CD4-positive, alpha-beta T cell treated with Interferon alpha-2 for 1 hour (primary cell): ENCODE measurements at places on chromosomes 2 and 18.
A peak's percentile ranks its signal among the peaks of the same experiment; 100 is the strongest.

DNA sequence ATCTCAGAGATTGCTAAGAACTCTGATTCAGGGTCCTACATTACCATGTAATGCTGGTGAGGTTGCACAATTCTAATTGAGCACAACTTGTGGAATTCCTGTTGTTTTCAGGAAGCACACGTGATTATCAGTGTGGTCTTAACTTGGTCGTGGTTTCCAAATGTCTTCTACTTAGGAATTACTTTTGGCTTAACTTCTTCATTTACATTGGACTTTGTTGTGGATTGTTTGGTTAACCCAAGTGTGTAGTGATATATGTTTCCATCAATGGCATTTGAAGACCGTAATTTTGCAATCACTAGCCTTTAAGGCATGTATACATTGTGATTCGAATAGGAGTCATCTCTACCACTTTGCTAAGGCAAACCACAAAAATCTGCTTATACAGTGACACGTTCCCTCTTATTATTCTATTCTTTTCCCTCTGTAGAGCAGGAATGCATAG is 373.3 kb downstream of the IRS1 start:
- DNase-seq: no peak

GRCh38 chr2:200172521-200172920 is 134.0 kb upstream of the SPATS2L start:
- DNase-seq: no peak

GRCh38 chr2:28557389-28558131 is 61.7 kb downstream of the PLB1 start:
- DNase-seq: no peak

DNA sequence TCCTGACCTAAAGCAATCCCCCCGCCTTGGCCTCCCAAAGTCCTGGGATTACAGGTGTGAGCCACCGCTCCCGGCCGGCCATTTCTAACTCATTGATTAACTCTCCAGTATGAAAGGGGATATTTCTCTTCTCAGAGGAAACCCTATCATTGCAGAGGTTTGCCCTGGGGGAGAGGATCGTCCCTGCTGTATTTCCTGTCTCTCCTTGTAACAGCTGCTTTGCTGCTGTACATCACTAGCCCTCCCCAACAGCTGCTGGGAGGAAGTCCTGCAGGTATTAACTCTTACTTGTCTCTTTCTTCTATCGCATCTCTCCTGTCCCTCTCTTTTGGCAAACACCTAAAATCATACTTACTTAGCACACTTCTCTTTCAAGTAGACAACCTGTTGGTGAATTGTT is 219.0 kb upstream of the DSEL start:
- no peak for DNase-seq

- DNase-seq: no peak
Measured at GRCh38 chr18:53018791-53019190, 678.8 kb downstream of the DCC start.

- DNase-seq: no peak
Measured at GRCh38 chr2:24832073-24832461, 38.8 kb downstream of the CENPO start.

GRCh38 chr2:177074099-177074710 is 138.4 kb upstream of the HNRNPA3 start:
- no peak for DNase-seq

GRCh38 chr2:4965556-4966320 is 726.4 kb upstream of the SOX11 start:
- no peak for DNase-seq

GRCh38 chr18:33875029-33875565 is 297.1 kb downstream of the ASXL3 start:
- no peak for DNase-seq

DNA sequence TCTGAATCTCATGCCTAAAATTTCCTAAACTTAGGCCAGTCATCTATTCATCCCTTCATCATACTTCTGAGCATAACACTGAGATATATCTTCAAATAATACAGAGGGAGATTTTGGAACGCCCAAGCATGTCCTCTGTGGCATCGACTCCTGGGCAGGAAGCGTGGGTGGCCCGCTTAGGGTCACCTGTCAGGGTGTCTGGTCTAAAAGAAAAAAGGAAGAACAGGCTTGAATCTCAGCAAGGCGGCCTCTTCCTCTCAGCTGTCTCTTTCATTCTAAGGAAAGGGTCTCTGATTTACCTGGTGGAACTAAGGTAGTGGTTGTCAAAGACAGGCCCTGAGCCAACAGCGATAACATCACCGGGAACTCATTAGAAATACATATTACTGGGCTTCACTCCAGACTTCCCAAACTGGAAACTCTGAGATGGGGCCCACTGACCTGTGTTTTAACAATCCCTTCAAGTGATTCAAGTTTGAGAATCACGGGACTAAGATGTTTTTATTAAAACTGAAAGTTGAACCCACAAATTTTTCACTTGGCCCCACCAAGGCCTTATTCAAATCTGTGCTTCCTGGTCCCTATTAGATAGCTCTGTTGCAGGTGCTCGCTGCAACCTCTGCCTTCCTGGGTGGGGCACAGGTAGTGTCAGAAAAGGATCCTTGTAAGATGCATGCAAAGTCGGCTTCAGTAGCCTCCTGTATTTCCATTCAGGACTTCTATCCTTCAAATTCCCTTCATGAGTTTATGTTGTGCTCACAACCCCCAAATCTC is 162.3 kb upstream of the CCDC68 start:
- no peak for DNase-seq

- no peak for DNase-seq
Measured at GRCh38 chr2:174985614-174986013, 19.6 kb downstream of the CHN1 start.

GRCh38 chr2:218722419-218722818 is 11.8 kb downstream of the TTLL4 start:
- DNase-seq: no peak

DNA sequence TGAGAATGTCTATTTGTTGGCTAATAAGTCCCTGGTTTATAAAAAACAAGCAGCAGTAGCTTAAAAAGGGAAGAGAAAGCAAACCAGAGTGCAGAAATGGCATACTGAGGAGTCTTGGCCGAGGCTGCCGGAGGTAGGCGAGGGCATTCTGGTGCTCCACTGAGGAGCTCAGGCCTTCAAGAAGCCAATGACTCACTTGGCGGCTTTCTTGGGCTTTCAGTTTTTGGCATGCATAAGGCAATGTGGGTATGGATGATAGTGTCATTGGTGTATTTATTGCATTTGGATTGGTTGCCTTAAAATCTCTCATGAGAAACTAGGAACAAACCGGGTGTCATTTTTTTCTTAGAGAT is 119.6 kb upstream of the ARL5A start:
- DNase-seq: no peak

DNA sequence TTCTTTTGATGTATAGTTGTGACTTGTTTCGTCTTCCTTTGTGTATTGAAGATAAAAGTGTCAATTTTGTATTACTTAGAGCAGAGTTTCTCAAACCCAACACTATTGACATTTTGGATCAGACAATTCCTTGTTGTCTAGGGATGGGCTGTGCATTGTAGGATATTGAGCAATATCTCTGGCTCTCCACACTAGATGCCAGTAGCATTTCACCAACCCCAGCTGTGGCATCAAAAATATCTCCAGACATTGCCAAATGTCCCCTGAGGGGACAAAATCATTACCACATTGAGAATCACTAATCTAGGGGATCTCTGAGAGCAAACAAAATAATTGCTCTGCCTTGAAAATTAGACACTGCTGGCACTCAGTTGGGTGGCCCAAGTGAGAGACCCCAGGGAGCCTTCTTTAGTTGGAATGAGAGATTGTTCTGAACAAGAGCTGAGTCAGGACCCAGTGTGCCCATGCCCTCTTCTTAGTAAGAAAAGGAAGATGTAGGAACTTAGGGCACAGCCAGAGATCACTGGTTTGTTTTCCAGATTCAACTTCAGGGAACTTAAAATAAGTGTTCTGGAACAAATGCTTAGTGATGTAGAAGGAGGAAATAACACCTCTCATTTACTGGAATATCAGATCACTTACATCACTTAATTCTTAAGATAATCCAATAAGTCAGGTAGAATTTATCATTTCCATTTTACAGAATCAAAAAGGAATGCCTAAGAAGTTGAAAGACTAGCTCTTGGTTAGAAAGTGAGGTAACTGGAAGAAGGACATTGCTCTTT is 466.6 kb upstream of the TNP1 start:
- no peak for DNase-seq

DNA sequence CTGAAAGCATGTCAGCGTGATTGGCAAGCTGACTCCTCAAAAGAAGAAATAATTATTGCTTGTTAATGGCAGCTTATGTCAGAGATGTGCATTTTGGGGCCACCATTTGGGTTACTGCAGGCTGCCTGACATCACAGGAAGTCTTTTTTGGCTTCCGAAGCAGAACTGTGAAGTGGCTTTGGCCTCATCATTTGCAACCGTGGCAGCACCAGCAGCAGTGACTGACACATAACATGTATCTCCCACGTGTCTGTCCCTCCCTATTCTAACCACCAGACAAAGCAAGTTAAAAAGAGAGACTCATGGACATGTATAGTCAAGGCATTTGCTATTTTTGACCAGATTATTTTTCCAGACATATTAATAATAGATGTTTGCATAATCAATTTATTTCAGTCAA is 488.7 kb upstream of the ACVR2A start:
- DNase-seq: peak; percentile 2

- peak; percentile 49 for DNase-seq
Measured at GRCh38 chr2:105872142-105872728, 127.5 kb downstream of the NCK2 start.

- no peak for DNase-seq
Measured at GRCh38 chr2:174330945-174331594, 3.7 kb upstream of the SP9 start.

- no peak for DNase-seq
Measured at GRCh38 chr18:6255116-6255705, 159.5 kb downstream of the L3MBTL4 start.

DNA sequence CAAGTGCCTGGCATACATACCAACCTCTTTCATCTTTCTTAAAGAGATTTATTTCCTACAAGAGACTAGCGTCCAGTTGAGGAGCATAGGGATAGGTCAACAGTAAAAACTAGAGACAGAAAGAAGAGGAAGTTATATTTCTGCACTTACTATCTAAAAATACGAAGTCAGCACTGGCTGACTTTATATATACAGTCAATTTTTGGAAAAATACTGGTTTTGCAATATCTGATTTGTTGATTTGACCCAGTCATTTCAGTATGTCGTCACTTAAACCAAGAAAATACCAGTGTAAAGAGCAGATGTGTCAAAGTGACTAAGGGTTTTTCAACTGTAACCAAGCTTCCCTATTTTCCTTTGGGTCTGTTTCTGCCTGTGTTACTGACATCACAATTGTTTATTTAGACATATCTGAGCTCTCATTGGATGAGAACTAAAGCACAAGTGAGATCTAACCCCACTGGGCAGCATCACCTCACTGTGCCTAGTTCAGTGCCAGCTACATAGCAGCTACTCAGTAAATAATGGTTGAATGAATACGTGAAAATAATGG is 23.0 kb downstream of the CYTIP start:
- DNase-seq: no peak

DNA sequence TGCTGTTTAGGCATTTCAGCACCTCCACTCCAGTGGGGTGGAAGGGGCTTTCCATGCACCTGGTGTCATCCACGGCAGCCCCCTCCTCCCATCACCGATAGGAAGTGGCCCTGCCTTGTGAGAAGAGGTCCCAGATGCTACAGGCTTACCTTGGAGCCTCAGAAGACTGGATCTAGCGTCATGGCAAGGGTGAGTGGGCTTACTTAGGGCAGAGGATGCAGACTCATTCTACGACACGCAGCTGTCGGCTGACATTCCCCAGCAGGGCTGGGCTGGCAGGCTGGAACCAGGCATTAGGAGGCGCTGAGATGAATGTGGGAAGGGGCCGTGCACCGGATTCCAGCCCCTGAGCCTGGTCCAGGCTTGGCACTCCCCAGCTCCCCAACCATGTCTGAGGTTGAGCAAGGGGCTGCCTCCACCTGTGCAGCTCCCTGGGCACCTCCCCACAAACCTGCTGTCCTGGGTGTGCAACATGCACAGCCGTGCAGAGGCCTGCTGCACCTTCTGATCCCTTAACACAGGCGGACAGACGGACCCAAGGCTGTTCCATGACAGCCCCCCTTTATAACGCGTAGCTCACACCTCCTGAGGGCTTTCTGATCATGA is 1.7 kb upstream of the PRLH start:
- DNase-seq: no peak

DNA sequence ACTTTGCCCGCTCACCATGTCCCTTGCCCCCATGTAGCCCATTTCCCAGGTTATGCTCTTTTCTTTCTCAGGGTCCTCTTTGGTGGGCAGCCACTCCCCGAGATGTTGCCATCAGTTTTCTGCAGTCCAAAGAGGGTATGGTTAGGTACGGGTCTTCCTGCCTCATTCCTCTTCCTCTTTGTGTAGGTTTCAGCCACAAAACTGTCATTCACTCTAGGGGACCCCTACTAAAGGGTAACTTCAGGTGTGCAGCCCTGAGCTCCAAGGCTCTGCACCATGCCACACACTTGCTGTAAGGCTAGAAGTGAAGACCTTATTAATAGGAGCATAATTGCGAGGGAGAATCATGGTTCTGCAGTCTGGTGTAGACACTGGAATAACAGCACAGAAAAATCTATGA is 99.8 kb upstream of the ZNF397 start:
- DNase-seq: no peak

DNA sequence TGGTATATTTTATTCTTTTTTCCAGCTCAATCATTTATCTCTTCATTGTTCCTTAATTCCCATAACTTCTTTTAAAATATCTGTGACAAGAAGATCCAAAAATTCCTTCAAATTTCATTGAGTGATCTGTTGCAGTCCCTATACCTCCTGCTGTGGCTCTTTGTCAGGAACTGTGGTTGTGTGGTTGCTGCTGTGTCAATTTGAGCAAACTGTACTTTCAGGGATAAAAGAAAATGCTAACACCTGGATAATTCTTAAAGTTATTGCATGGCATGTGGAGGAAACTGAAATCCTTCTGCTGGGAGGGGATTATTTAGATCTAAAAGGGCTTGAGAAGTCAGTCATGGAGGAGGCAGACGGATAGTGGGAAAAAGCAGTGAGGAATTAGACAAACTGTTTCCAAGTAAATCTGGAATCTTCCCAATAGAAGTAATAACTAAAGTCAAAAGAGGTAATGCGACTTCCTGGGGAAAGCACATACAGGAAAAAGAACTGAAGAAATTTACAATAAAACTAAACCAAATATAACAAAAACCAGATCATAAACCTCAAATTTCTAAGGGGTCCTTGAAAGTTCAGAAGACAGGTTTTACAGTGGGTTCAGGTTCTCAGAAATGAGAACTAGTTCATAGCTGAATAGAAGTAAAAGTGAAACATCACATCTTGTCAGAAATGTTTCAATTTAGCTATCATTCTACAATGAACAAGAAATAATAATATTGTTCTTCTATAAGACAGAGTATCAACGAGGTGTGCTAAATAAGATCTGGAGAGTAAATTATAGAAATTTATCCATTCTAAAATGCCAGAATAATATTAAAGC is 33.5 kb upstream of the CD226 start:
- no peak for DNase-seq

- DNase-seq: no peak
Measured at GRCh38 chr18:75369026-75369721, 58.3 kb downstream of the SMIM21 start.
